ENCODE measurements at places on chromosomes 2 and 18.

GRCh38 chr2:46339676-46340459 lies 42.7 kb downstream of the EPAS1 start:
- no peak for DNase-seq

DNA sequence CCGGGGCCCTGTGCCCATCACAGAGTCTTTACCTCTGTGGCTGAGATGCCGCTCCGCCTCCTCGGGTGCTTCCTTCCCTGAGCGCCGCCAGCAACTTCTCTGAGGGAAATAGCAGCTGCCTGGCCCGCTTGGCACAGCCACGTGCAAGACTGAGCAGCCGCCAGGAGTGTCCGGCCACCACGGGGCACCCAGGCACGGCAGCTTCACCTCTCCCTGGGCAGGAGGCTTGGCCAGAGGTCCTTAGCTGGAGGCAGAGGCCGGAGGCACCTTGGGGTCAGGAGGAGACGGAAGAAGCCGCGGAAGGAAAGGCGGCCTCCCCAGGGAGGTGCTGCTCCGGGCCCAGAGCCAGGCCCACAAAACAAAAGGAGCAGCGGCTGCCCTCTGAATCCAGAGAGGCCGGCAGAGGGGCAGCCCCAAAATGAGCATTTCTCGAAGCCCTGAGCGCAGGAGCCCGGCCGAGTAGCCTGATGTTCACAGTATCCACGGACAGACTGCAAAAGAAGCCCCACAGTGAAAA lies 6.0 kb upstream of the LIMS2 start:
- DNase-seq = no peak

- DNase-seq = no peak
Observed at GRCh38 chr2:136126021-136126420, 8.1 kb upstream of the CXCR4 start.

- DNase-seq = no peak
Observed at GRCh38 chr2:65281627-65282351, 54.2 kb downstream of the ACTR2 start.

- no peak for DNase-seq
Observed at GRCh38 chr2:163341426-163341825, 394.4 kb downstream of the FIGN start.
